Left ventricle myocardium superior (tissue), 1 donor: ENCODE measurements at places on chromosomes 2 and 18. TPM values are rescaled to one million over a fixed set of nuclear protein-coding genes. Genes with fewer than 3 reads are reported as not detected.

The IL36RN gene
- not detected for total RNA-seq

The ANKRD30B gene
- total RNA-seq, result not detected

The DSEL gene
- total RNA-seq, result 2.2 TPM

The CRACDL gene
- total RNA-seq, result 4.0 TPM

The CERKL gene
- total RNA-seq, result not detected

The CCL20 gene
- not detected for total RNA-seq

The FBXO48 gene
- total RNA-seq, result 0.92 TPM

The BOLL gene
- total RNA-seq, result not detected

The TCF23 gene
- 0.10 TPM for total RNA-seq

The SMAD2 gene
- total RNA-seq, result 74.8 TPM

The SOX11 gene
- total RNA-seq, result 0.10 TPM

The REG3A gene
- not detected for total RNA-seq

The WDFY1 gene
- 12.4 TPM for total RNA-seq

The CCBE1 gene
- 0.92 TPM for total RNA-seq

The CNGA3 gene
- total RNA-seq, result not detected

The FBLN7 gene
- total RNA-seq, result 0.32 TPM

The ABCB11 gene
- total RNA-seq, result 0.25 TPM

The HMSD gene
- 1.2 TPM for total RNA-seq

The ALPI gene
- not detected for total RNA-seq

The TM4SF20 gene
- not detected for total RNA-seq

The FN1 gene
- 68.9 TPM for total RNA-seq

The CACNB4 gene
- 0.32 TPM for total RNA-seq

The MAP2 gene
- total RNA-seq, result 3.4 TPM

The EMILIN1 gene
- 15.7 TPM for total RNA-seq

The TLX2 gene
- total RNA-seq, result not detected

The PTH2R gene
- total RNA-seq, result not detected

The TSPYL6 gene
- not detected for total RNA-seq

The DSG4 gene
- not detected for total RNA-seq

The MITD1 gene
- 13.8 TPM for total RNA-seq

The UGT1A7 gene
- not detected for total RNA-seq

The POTEC gene
- not detected for total RNA-seq

The PMS1 gene
- 12.3 TPM for total RNA-seq

The COL4A3 gene
- total RNA-seq, result 4.5 TPM

The GPR155 gene
- total RNA-seq, result 16.6 TPM

The MC5R gene
- not detected for total RNA-seq

The AQP4 gene
- total RNA-seq, result 20.0 TPM

The ATP9B gene
- total RNA-seq, result 14.0 TPM

The CHRND gene
- not detected for total RNA-seq

The C1QL2 gene
- total RNA-seq, result not detected

The IL18RAP gene
- total RNA-seq, result 0.99 TPM

The ADD2 gene
- 1.8 TPM for total RNA-seq

The OSBPL6 gene
- 4.6 TPM for total RNA-seq

The CAVIN2 gene
- total RNA-seq, result 119 TPM

The ACTG2 gene
- total RNA-seq, result 0.32 TPM

The DUSP19 gene
- total RNA-seq, result 12.1 TPM

The RETSAT gene
- 31.2 TPM for total RNA-seq

The NEDD4L gene
- total RNA-seq, result 67.4 TPM

The OR6B3 gene
- total RNA-seq, result not detected

The PRSS56 gene
- total RNA-seq, result 0.15 TPM
